T-cell (primary cell): ENCODE measurements at places on chromosomes 13 and 19.

GRCh38 chr19:29804493-29804892, 7.3 kb upstream of the CCNE1 start:
- DNase-seq, result no peak

DNA sequence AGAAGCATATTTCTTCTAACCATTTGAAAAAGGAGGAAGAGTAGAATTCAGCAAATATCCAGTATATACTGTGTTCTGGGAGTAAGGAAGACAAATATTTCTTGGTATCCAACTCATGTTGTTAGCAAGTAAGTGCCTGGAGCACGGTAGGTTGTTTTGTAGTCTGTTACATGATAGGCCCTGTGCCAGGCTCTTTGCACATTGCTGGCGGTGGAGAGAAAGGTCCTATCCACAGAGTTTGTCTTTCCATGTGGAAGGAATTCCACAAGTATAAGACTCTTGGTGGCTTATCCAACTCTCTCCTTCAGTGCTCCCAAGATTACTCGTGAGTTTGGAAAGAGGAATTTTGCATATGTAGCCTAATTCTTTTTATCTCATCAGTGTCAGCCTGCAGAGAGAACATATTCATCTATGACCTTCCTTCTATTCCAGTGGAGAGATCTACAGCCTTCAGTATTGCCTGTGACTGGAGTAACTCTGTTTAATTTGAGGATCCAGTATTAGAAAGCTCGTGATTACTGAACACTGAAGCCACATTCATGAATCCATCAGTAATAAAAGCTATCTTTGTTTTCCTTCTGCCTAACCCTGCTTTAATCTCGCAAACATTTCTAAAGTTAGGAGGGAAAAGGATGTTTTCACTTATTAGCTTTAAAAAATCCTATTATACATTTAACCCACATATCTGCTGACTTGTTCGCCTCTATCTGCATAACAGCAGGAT, 183.9 kb upstream of the CSNK1A1L start:
- DNase-seq, result no peak

- no peak for DNase-seq
Observed at GRCh38 chr13:50355797-50356196, 340.6 kb downstream of the KCNRG start.

DNA sequence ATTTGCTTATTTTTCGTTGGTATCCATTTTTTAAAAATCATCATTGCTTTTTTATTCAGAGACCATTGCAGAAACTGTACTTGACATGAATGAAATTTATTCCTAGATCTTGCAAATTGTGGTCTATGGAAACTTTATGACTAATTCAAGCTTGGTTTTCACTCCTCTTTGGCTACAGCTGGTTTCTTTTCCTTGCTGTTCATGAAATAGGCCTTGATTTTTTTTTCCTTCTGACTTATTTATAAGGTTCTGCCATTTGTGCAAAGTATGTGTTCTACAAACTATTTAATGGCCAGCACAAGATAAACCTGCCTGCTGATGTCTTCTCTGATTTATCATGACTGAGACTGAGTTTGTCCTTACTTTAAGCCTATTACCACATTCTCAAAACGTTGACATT, 764.0 kb upstream of the SLITRK5 start:
- no peak for DNase-seq

- no peak for DNase-seq
Observed at GRCh38 chr19:45391346-45391745, 13.5 kb downstream of the PPP1R13L start.

DNA sequence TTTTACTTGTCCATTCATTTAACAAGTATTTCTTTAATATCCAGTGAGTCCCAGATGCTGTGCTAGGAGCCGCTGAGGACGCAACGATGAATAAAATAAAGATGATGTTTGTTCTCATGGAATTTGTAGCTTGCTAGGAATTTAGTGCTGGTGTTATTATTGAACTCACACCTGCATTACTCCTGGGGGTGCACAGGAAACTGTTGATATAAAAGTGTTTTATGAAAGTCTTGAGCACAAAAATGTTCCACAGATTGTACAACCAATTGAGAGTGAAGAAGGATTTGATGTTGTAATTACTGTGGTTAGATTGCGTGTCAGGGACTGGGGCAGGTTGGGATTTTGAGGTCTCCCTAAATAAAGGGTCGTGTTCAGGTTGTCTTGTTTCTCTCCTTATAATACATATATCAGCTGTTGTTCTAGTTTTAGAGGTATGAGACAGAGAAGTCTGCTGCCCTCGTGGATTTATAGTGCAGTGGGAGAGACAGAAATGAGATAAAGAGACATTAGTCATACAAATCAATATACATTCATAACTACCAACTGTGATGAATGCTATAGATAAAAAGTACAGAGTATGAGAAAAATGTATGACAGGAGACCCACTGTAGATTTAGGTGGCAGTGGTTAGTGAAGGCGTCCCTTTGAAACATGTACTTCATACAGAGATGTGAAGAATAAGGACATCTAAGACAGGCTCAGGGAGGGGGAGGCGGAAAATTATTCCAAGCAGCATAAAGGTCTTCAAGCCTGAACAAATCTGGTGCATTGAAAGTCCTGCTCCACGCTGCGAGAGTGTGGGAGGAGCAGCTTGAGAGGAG, 11.3 kb downstream of the CACNG6 start:
- DNase-seq, result no peak

DNA sequence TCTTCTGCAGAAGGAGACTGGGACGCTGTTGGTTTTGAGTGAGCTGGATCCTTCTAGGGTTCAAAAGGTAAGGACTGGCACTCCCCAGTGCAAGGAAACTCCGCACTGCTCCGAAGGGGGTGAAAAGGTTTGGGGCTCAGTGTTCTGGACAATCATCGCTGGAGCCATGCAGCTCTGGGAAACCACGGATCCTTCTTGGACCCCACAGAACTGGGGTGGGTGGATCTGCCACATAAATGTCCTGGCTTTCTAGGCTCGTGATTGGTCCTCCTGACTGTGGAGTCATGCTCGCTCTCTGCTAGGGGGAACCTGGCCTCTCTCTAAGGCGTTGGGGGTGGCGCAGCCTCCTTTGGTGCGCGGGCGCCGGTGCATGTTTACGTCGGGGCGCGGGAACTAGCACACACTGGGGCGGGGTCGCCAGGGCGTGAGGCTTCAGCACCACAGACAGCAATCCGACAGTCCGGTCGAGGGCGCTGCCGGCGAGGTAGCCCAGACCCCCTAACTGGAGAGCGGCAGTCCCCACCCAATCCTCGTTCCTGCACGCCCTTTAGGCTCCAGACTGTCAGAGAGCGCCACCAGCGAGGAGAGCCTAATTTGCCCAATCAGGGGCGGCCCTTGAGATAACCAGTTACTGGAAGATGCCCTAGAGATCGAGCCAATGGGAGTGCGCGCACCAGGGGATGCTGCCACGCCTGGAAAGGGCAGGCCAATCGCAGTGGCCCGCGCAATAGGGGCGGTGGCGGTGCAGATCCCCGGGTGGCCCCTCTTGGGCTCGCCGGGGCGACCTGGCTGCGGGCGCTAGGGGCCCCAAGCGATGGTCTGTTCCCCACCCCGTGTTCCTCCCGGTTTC, 913 bp upstream of the ELAVL3 start:
- peak; percentile 42 for DNase-seq

GRCh38 chr19:36115453-36116343, at the start of gene TBCB:
Gene TBCB, plus strand, starts transcription at chr19:36115468. Its CDS starts 93 bp downstream, at chr19:36115561.
- no peak for DNase-seq

DNA sequence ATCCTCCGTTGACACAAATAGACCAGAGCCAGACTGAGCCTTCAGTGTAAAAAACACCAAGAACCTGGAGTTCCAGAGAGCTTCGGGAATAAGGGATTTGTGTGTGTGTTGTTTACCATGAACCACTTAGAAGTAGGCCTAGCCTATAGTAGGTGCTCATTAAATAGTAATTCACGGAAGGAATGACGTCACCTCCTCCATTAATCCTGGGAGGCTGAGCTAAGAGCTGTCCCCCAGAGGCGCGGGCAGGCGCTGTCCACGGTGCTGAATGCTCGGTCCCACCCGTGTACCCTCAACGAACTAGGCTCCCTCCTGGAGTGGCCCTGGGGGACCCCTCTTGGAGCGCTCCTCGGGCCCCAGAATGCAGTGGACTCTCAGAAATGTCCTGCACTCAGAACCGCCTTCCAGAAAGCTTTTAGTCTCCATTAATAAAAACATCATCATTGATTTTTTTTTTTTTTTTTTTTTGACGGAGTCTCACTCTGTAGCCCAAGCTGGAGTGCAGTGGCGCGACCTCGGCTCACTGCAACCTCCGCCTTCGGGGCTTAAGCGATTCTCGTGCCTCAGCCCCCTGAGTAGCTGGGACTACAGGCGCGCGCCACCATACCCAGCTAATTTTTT, 6.5 kb downstream of the UNC13A start:
- DNase-seq, result no peak

GRCh38 chr13:26867451-26868091, 107.0 kb upstream of the GPR12 start:
- DNase-seq, result no peak

GRCh38 chr13:109740721-109741120, 45.7 kb downstream of the IRS2 start:
- no peak for DNase-seq

GRCh38 chr13:100540621-100541020, 48.0 kb downstream of the GGACT start:
- DNase-seq, result no peak

- DNase-seq, result no peak
Observed at GRCh38 chr13:49641801-49642291, 13.5 kb downstream of the ARL11 start.

- DNase-seq, result no peak
Observed at GRCh38 chr13:41917641-41918040, 43.3 kb downstream of the VWA8 start.

DNA sequence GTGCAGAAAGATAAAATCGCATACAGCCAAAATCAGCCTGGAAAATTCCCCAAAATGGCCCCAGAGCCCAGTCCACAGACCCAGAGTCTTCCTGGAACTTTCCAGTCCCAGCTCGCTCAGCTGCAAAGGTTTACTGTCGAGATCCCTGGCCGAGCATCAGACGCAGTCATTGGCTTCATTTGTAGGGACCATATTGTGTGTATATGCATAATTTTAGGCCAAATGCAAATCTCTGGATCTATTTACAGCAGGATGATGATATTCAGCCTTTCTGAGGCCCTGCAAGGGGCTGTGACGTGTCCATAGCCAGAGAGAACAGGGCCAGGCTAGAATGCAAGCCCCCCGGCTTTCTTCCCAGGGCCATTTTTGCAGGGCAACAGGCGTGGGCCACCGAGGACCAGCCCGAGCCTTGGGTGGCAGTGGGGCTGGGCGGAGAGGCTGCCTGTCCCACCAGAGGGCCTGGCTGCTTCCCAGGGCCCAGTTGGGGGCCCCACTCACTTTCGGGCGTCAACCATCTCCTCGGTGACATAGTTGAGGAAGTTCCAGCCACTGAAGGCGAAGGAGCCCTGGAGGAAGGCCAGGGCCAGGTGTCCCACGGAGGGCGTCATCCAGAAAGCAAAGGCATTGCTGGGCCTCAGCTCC, 13.7 kb downstream of the SLC7A10 start:
- DNase-seq, result no peak

DNA sequence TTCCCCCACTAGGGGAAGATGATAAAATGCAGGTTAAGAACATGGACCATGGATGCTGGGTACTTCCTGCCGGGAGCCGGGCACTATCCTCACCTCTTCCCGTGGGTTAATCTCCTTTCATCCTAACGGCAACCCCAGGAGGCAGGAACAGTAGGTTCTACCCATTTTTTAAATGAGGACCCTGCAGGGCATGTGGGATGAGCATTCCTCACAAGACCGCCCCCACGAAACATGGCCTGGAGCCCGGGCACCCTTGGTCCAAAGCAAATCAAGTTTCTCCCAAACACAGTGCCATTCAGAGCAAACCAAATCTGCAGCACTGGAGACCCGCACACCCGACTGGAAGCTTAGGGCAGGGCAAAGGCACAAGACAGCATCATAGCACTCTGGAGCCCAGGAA, 35.4 kb downstream of the COL4A2 start:
- DNase-seq, result no peak

GRCh38 chr13:77513719-77514335, 21.7 kb upstream of the SCEL start:
- DNase-seq, result no peak

DNA sequence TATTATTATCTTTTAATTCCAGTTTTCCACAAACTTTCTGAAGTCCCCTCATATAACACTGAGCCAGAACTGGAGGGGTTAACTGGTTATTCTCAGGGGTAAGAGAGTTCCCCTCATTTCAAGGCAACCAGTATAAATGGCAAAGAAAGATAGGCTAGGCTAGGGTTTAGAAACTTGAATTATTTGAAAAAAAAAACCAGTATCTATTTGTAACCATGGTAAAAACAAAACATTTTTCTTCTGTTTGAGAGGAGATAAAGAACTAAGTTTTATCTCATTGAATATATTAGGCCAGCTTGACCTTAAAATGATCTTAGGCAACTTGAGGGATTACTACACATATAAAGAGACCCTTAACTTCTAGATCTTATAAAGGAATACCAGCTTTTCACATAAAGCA, 19.6 kb downstream of the SUPT20H start:
- no peak for DNase-seq

- no peak for DNase-seq
Observed at GRCh38 chr19:3149089-3149488, 13.3 kb downstream of the GNA15 start.

GRCh38 chr13:105638426-105638825, 897.0 kb downstream of the EFNB2 start:
- DNase-seq, result no peak

- DNase-seq, result no peak
Observed at GRCh38 chr13:34815526-34815925, 126.5 kb upstream of the NBEA start.

- no peak for DNase-seq
Observed at GRCh38 chr19:12411893-12412292, 10.8 kb upstream of the ZNF799 start.

- no peak for DNase-seq
Observed at GRCh38 chr19:30076101-30076551, 134.1 kb downstream of the URI1 start.

DNA sequence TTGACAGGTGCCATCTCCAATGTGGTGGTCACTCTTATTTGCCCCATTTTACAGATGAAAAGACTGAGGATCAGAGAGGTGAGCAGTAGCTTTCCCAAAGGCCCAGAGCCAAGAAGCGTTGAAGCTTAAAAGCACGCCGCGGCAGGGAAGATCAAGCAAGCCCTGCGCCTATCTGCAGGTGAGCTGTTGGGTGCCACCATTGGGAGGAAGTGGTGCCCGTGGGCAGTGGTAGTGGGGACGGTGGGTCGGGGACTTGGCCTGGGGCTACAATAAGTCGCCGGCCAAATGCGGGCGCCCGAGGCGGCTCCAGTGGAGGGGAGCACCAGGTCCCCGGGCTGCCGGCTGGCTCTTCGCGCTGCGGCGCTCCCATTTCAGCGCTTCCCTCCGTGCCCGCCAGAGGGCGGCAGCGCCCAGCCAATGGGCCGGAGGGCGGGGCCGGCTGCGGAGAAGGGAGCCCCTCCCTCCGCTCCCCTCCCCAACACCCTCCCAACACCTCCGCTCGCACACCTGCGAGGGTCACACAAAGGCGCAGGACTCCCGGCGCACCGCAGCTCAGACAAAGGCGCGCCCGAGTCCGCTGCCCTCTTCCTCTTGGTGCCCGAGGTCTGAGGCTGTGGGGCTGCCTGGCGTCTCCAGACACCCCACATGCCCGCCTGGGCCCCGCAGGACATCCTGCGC, 744 bp upstream of the POU2F2 start:
- DNase-seq, result peak; percentile 73
